ENCODE measurements at places on chromosomes 6 and 20. TPM values are rescaled to one million over a fixed set of nuclear protein-coding genes. Genes with fewer than 3 reads are reported as not detected.

Gene ULBP3
- total RNA-seq = 3.8 TPM

Gene LAMA2
- total RNA-seq = 42.1 TPM

DNA sequence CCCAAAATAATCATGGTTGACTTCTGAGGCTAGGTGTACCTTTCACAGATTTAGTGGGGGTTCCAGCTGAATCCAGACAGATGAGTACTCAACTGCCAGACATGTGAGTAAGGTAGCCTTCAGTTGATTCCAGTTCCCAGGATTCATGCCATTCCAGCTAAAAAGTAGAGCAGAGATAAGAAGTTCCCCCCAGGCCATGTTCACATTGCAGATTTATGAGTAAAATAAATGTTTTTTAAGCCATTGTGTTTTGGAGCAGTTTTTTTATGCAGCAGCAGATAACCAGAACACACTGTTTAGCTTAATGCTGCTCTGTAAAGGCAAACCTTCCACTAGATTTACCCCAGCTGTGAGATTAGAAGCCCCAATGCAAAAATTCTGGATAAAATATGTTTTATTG is 245.0 kb downstream of the RFPL4B start:
- no peak for DNase-seq

DNA sequence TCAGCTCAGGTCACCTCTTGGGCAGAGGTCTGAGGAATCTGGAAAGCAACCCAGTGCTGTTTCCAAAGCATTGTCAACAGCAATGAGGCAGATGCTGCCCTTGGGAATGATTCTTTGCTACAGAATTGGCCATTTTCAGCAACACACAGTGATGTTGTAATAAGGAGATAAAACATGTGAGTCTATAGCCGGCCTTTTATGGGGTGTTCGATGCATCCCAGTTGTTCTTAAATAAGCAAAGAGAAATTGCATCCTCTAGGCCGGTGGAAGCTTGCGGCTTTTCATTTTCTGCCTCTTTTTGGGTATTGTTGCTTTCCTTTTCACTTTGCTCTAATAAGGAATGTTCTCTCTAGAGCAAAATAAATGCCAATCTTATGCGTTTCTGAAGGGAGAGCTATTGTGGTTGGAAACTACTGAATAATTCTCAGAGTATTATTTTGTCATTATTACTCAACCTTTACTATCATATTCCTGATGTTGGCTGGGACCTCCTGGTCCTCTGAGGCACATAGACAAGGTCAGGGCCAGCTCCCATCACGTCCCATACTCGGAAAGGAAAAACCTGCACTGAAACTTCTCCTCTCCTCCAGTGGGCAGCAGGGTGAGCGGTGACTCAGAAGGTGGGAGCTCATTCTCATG is 214.2 kb downstream of the CDH26 start:
- no peak for DNase-seq

DNA sequence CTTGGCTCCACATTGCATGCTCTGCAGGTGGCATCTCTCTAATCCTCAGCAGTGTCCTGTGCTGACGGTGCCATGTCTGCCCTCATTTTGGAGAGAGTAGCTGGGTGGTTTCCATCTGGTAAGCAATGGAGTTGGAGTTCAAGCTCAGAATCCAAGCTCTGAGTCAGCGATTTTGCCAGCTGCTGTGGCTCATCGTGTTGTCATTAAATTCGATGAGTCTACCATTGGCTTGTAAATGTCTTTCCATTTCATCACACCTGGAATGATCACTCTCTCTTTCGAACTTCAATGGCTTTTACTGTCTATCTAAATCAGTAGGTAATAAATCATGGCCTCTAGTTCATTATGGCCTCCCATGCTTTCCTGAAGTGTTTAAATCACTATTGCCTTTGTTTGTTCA is 378.5 kb upstream of the TSHZ2 start:
- no peak for DNase-seq

DNA sequence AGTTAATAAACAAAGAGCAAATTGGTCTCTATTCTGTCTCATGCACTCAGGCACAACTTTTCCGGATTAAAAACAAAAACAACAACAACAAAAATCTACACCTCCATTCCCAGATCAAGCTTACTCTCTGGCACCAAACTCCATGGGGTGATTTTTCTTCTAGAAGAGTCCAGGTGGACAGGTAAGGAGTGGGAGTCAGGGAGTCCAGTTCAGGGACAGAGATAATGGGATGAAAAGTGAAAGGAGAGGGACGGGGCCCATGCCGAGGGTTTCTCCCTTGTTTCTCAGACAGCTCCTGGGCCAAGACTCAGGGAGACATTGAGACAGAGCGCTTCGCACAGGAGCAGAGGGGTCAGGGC is 437 bp upstream of the HLA-A start:
- no peak for DNase-seq

- DNase-seq = peak; percentile 92
These were observed 4.9 kb upstream of the CD24 start for GRCh38 chr6:106979435-106979884.
